Cortex of kidney (tissue), 1 donor: ENCODE measurements at places on chromosomes 16 and 17.

GRCh38 chr17:7747635-7748071, 30.1 kb downstream of the DNAH2 start:
- DNase-seq = no peak

GRCh38 chr17:58207451-58207850, 11.6 kb downstream of the MKS1 start:
- no peak for DNase-seq

GRCh38 chr17:63096426-63096825, 130.4 kb downstream of the TANC2 start:
- DNase-seq = no peak

- DNase-seq = no peak
Observed at GRCh38 chr17:6427279-6427781, 7.6 kb downstream of the AIPL1 start.

DNA sequence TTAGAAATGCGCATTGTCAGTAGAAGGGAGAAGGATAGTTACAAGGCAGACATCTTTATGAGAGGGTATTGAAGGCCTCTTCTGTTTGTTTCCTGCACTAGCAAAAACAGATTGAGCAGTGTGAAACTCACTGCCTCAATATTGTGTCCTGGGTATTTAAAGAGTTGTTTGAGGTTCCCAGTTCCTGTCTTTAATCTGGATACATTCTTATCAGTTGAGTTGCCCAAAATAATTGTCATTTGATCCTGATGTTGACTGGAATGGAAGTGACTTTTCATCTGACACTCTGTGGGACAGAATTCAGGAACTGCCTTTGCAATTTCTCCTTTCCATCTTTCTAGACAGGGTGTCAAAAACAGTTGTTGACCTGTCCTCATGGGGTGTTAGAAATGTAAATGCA, 1.7 kb downstream of the ATP6V0A1 start:
- DNase-seq = no peak

GRCh38 chr17:7576432-7576937, 3.0 kb upstream of the CD68 start:
- no peak for DNase-seq

GRCh38 chr16:57732037-57732436, 3.5 kb upstream of the KATNB1 start:
- DNase-seq = no peak

DNA sequence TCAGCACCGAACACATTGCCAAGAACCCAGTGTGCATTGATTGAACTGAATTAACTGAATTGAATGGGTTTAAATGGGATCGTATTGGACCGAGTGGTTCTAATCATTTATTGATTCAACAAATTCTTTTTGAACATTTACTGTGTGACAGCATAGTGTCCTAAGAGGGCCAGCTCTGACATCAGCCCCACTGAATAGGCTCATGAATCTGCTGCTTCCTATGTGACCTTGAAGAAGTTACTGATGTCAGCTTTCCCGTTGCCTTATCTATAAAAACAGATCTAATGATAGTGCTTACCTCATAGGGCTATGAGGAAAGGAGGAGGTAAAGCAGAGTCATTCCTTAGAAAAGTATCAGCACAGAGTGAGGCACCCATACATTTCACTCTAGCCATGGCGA, 226.3 kb downstream of the CBLN1 start:
- DNase-seq = no peak

GRCh38 chr16:10824111-10824893, 5.7 kb upstream of the TVP23A start:
- no peak for DNase-seq

DNA sequence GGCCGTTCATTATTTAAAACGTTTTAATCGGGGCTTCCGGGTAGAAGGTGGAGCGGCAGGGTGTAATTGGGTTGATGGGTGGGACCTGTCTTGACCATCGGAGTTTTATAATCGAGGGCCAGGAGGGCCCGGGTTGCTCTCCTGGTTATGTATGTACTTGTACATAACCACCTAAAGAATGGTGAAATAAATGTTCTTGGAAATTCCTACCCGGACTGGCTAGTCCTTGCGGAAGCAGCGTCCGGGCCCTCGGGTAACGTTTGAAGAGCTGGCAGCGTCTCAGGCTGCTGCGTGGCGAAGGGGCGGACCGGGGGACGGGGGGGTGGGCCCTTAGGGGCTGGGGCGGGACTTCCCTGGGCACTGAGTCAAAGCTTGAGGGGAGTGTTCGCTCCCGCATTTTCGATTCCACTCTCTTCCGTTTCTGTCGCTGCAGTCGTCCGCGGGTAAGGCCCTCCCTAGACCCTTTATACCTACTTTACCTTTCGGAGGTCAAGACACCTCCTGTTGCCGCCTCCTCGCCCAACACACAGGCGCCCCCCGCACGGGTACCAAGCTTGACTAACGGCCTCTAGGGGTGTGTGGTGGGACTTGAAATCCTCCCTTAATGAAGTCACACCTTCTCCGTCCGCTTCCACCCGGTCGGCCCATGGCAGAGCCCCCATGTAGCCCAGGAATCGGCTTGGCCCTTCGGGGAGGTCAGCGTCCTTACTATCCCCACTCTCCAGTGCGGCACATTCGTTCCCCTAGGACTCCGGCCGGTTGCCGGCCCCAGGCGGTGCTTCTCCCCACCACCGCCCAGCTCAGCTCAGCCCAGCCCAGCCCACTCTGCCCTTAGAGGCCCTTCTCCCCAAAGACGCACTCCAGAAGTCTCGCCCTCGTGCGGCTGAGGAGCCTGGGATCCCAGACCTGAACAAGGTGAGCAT, at the start of gene TMEM106A:
TMEM106A (plus strand) TSS at position 396 of the 923 bp plus-strand sequence. CDS start 1,167 bp downstream, outside the sequence.
- no peak for DNase-seq

DNA sequence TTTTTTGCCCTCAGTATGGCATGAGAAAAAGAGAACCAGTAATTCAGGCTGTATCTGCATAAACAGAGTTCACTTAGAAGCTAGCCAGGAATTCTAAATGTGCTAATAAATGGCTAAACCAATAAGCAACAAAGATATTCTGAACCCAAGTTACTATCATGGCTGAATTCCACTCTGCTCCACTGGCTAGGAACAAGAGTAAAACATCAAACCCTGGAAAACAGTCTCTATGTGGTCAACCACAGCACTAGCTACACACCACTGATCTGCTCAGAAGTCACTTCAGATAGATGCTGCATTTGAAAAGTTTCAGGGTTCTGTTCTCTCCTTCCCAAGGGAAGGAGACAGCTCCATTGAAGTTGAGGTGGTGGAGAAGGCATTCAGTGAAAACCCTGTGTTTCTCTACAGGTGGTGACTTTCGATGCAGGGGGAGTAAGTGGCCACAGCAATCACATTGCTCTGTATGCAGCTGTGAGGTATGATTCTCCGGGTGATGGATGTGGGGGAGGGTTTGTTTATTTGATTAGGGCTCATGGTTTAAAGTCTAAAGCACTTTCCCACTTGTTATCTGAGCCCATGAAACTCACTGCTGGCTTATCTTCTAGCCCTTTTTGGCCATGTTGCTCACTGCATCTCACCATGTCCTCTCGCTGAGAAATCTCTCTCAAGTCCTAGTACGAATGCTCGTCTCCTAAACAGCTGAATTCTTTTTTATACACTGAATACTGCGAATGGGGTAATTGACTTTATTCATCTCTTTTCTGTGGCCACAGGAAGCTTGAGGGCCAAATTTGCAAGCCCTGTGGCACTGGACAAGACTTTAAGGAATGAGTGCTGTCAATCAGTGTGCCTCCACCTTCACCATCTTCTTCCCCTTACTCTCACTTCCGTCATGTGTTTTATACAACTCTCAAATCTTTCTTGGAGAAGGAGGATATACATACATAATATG, 39.9 kb downstream of the CENPV start:
- DNase-seq = no peak

- DNase-seq = no peak
Observed at GRCh38 chr16:5451641-5452040, 354.0 kb upstream of the EEF2KMT start.

DNA sequence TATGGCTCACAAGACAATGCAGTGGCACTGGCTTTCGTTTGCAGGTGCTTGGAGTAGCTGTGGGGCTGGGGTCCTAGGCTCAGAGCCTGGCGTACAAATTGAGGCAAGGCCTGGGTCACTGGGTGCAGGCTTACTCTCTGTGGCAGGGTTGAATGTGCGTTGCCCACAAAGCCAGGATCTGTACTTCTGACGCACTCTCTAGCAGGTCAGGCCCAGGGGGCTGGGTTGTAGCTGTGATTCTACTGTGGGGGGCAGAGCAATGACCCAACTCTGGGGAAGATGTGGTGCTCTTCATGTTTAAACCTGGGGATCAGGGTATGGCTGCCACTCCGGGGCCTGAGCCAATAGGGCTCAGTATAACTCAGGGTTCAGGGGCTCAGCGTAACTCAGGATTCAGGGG, 6.4 kb upstream of the PRSS21 start:
- no peak for DNase-seq

- no peak for DNase-seq
Observed at GRCh38 chr17:55816532-55817396, 65.9 kb downstream of the PCTP start.

GRCh38 chr17:927611-928461, 51.7 kb downstream of the NXN start:
- no peak for DNase-seq

GRCh38 chr16:58041628-58041955, 16.0 kb downstream of the MMP15 start:
- DNase-seq = no peak

DNA sequence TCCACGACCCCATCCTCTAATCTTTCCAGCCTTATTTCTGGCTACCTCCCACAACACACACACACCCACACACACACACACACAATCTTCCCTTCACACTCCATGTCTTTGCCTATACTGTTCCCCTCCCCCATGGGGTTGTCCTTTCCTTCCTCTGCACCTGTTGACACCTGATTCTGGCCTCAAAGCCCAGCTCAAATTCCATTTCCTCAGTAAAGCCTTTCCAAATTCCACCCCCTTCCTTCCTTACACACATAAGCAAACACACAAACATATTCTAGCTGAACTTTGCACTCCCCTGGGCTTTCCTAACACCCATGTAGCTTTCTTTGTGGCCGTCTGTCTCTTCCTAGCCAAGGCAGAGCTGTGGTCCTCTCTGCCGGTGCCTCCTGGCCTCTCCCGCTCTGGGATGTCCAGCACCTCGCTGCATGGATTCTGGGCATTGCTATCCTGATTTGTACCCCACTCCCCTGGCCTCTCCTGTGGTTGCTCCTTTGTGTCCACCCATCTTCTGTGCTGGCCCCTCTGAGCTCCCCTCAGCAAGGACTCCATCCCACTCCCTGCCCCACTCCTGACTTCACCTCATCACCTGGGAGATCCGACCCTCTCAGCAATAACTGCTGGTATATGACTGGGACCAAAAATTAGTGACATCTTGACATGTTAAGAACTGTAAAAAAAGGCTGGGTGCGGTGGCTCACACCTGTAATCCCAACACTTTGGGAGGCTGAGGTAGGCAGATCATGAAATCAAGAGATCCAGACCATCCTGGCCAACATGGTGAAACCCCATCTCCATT, 8.4 kb upstream of the SRCIN1 start:
- no peak for DNase-seq

DNA sequence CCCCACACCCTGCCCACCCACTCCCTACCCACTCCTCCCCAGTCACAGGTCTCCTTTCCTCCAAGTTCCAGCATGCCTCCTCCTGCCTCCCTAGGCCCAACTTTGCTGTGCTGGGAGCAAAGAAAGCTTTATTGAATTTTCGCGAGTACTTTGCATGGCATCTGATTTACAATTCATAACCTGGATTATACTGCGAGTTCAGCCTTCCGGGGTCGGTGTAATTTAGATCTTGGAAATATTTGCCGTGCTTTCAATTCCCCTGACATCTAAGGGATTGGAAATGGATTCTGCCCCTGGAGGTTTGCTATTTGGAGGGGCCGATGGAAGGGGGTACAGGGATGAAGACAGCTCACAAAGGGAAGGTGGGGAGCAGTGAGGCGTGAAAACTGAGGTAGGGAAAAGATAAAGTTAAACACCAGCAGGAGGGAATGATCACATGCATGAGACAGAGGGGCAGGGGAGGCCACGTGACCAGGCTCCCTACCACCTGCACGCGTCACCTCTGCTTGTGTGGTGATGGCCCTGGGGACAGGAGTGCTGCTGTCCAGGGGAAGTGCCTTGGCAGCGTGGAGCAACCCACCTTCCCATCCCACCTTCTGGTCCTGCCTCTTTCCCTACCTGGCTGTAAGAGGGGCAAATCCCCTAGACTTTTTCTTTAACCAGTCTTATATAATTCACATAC, 132.3 kb upstream of the RPL38 start:
- DNase-seq = no peak

- no peak for DNase-seq
Observed at GRCh38 chr16:60123392-60124023, 1389.4 kb upstream of the GOT2 start.

DNA sequence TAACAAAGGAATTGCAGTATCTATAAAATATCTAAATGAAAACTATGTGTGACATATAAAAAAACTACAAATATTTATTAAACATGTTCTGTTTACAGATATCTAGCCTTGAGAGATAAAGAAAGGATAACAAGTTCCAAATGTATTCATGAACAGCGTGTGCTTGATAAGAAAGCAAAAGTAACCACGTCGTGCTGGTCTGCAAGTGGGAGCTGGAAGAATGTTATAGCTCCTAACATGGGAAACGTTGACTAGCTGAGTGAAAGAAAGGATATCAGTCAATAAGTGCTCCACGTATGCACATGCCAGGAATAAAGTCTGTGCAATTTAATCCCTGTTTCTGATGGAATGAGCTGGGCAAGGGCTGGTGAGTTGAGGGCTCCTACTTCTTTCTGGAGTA, 71.2 kb upstream of the CDYL2 start:
- DNase-seq = no peak

DNA sequence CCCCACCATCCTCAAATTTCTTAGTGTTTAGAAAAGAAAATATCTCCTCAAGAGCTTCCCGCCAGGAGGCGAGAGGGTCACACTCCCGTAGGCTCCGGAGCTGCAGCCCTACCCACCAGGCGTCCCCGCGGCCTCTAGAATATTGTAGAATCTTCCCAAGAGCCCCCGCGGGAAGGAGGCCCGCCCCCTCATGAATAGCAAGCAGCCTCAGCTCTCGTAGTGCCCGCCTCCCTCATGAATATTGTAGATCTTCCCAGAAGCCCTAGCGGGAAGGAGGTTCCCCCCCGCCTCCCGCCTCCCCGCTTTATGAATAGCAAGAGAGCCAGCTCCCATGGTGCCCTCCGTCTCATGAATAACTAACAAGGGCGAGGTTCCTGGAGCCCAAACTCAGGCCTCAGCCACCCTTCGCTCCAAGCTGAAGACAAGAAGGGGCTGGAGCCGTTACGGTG, at the start of gene FBXO47:
FBXO47 (minus strand) TSS at position 114 of the 449 bp plus-strand sequence. CDS start 4,378 bp downstream, outside the sequence.
- DNase-seq = no peak

GRCh38 chr17:45277216-45277849, 15.4 kb upstream of the SPATA32 start:
- DNase-seq = no peak
